Calu3 (cell line): ENCODE measurements at places on chromosomes 6 and 20. TPM values are rescaled to one million over a fixed set of nuclear protein-coding genes. Genes with fewer than 3 reads are reported as not detected.

- DNase-seq = no peak
- no peaks in the 10 kb centered on the region for H3K36me3 ChIP-seq
- H3K4me3 ChIP-seq = no peak overlapping the region
- H3K27ac ChIP-seq = no peak overlapping the region
Observed at GRCh38 chr20:37484331-37484730, 36.7 kb upstream of the NNAT start.

- H3K4me3 ChIP-seq = no peak overlapping the region
- no peaks in the 10 kb centered on the region for H3K36me3 ChIP-seq
- H3K27ac ChIP-seq = no peak overlapping the region
- H3K27me3 ChIP-seq = no peaks in the 10 kb centered on the region
Observed at GRCh38 chr6:116434056-116434725, 27.0 kb upstream of the CALHM6 start.

GRCh38 chr6:74152096-74152675 is 456.2 kb downstream of the CD109 start:
- H3K4me3 ChIP-seq = no peak overlapping the region
- no peak for DNase-seq
- H3K27ac ChIP-seq = no peak overlapping the region

DNA sequence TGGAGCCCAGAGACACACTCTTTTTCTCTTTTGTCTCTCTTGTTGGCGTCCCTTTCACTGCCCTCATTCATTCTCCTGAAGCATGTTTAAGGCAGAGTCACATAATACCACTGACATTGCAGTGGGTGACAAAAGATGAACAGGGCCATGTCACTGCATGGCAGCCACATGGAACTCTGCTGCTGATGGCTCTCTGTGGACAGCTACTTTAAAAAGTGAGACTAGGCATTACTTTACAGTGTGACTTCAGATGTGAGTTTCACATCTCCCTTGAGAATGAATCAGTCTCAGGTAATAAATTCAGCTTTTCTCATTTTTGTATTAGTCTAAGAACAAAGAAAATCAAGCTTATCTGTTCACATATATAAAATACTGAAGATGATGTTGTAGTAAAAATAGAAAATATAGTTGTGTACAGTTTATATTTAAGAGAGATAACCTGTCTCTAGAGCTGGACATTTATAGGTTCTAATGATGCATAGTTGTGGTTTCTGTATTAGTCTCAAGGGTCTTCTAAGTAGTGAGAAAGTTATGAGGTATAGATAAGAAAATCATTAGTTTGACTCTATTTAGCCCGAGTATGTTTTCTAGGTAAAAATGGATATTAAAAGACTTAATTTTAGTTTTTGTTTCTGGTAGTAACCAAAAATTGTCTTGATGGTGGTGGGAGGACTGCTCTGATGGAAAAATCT is 6.1 kb downstream of the MRS2 start:
- H3K36me3 ChIP-seq = peaks cover 57% of the 10 kb centered on the region
- H3K27me3 ChIP-seq = no peaks in the 10 kb centered on the region
- H3K4me3 ChIP-seq = no peak overlapping the region
- DNase-seq = no peak
- no peaks in the 10 kb centered on the region for H3K4me1 ChIP-seq

DNA sequence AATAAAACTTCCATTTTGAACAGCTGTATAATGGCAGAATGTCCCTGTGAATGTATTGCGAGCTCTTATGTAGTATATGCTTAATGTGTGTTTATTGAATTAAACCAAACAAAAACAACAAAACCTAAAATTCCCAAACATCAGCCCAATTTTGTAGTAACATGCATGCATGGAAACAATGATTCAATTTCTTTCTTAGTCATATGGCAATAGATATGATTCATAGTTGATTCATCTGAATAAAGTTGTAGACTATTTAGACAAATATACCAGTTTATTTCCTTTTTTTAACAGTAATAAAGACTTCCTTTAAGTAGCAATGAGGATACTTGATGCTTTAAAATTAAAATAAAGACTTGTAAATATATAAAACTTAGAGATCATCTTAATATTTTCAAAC is 670.6 kb downstream of the CD109 start:
- H3K27me3 ChIP-seq = no peaks in the 10 kb centered on the region
- H3K36me3 ChIP-seq = no peaks in the 10 kb centered on the region
- no peak overlapping the region for H3K27ac ChIP-seq
- H3K4me1 ChIP-seq = no peaks in the 10 kb centered on the region

GRCh38 chr20:8545212-8545611 is 413.1 kb downstream of the PLCB1 start:
- no peak overlapping the region for H3K4me3 ChIP-seq
- no peak for DNase-seq
- H3K27ac ChIP-seq = no peak overlapping the region
- no peaks in the 10 kb centered on the region for H3K4me1 ChIP-seq
- no peaks in the 10 kb centered on the region for H3K36me3 ChIP-seq

GRCh38 chr20:58759947-58760346 is 67.3 kb downstream of the NPEPL1 start:
- peaks cover 97% of the 10 kb centered on the region for H3K27me3 ChIP-seq
- no peak overlapping the region for H3K4me3 ChIP-seq
- DNase-seq = no peak
- H3K27ac ChIP-seq = no peak overlapping the region

DNA sequence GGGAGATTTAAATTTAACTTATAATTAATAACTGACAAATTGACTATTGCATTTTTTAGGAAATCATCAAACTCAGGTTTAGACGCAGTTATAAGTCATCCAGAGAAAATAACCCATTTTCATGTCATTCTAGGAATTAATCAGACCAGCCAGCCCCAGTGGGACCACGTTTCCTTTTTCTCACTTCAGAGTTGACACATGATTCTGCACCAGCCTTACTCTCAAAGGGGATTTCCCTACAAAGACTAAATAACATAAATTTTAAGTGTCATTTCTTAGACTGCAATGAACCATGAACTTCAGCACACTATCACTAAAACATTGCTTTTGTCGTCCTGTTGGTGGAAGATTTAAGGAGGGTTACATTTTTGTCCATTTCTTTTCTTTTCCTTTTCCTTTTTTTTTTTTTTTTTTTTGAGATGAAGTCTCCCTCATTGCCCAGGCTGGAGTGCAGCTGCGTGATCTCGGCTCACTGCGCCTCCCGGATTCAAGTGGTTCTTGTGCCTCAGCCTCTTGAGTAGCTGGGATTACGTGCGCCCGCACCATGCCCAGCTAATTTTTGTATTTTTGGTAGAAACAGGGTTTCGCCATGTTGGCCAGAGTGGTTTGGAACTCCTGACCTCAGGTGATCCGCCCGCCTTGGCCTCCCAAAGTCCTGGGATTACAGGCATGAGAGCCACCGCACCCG is 3.6 kb downstream of the IPCEF1 start:
- H3K4me1 ChIP-seq = no peaks in the 10 kb centered on the region
- no peak overlapping the region for H3K27ac ChIP-seq

LY6G6D gene
- not detected in 2 replicates for total RNA-seq

ARMH2 gene
- total RNA-seq = not detected in 2 replicates

SNAP25 gene
- total RNA-seq = 0.73 and 0.83 TPM in 2 replicates

OOEP gene
- 7.0 and 7.1 TPM in 2 replicates for total RNA-seq
